ENCODE measurements at places on chromosomes 2 and 18. TPM values are rescaled to one million over a fixed set of nuclear protein-coding genes. Genes with fewer than 3 reads are reported as not detected.

- H3K27ac ChIP-seq: no peak overlapping the region
- no peaks in the 10 kb centered on the region for H3K27me3 ChIP-seq
- H3K4me3 ChIP-seq: no peak overlapping the region
- H3K4me1 ChIP-seq: no peaks in the 10 kb centered on the region
- DNase-seq: no peak
- H3K36me3 ChIP-seq: no peaks in the 10 kb centered on the region
Observed at GRCh38 chr2:166091439-166091838, 36.4 kb downstream of the SCN1A start.

DNA sequence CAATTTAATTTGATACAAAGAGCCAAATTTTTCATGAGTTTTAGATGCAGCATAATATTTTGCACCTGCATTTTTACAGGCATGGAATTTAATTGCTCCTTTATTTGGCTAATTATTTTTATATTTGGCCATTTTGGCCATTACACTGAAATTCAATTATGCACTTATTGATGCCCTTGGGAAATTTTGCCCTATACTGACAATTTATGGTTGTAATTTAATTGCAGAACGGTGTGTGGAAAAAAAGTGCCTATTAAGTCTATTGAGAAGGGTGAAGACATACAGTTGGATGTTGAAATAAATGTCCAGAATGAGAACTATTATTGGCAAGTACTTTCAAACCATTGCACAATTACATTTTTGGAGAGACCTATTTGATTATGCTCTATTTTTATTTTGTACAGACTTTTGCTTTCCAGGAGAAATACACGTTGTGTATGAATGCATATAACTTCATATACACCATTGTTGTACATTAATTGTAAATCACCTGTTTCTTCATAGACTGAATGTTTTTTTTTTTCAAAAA lies 1319.3 kb upstream of the CDH2 start:
- H3K27me3 ChIP-seq: no peaks in the 10 kb centered on the region
- DNase-seq: no peak
- no peak overlapping the region for H3K4me3 ChIP-seq
- no peaks in the 10 kb centered on the region for H3K4me1 ChIP-seq

CFC1 gene
- total RNA-seq: not detected

DNA sequence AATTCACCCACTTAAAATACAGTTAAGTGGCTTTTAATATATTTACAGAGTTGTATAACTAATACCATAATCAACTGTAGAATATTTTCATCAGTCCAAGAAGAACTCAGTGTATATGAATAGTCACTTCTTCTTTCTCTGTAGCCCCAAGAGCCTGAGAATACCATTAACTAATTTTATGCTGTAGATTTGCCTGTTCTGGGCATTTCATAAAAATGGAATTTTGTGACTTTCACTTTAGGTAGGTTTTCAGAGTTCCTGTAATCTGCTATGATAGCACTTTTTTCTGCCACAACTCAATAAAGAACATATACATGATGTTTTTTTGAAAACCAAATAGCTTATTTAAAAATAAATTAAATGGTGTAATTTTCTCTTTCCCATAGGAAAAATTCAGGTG lies 57.6 kb downstream of the CCDC102B start:
- H3K4me1 ChIP-seq: no peaks in the 10 kb centered on the region
- H3K4me3 ChIP-seq: no peak overlapping the region
- no peaks in the 10 kb centered on the region for H3K27me3 ChIP-seq
- no peak overlapping the region for H3K27ac ChIP-seq
- no peaks in the 10 kb centered on the region for H3K36me3 ChIP-seq

DNA sequence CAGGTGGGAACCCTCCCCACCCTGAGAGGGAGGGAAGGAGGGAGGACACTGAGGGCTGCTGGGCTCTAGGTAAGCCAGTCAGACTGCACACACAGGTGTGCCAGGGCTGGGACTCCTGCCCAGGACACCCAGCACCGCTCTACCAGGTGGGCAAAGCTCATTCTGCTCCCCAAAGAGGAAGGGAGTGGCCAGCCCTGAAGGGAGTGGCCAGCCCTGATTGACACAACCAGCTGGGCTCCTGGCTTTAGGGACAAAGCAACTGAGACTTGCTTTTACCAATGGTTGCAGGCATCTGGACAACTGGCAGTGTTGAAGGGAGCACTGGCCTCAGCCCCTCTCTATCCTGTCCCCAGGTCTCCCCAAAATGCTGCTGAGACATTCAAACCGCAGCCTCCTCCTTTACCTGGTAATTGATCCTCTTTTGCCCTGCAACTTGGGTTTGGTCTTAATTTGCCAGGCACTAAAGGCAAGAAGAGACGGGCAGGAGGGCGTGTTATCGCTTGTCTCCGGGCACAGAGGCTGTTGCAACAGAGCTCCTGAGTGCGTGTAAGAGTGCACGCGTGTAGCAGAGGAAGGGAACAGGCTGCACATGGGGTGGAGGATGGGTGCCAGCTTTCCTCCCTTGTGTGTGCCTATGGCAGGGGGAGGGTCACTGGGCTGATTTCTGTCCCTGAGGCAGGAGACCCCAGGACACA lies 14.5 kb upstream of the FOSL2 start:
- no peak overlapping the region for H3K27ac ChIP-seq
- no peak for DNase-seq
- H3K4me1 ChIP-seq: peaks cover 28% of the 10 kb centered on the region

DNA sequence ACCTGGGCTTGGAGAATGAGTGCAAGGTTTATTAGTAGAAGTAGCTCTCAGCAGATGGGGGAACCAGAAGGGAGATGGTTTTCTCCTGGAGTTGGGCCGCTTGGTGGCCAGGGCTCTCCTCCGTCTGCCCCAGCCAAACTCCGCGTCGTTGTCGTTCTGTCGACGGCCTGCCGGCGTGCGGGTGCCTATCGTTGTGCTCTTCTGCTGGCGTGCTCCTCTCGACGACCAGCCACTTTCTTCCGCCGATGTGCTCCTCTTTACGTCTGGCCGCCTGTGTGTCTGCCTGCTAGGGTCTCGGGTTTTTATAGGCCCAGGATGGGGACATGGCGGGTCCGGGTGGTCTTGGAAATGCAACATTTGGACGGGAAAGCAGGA lies 119.1 kb downstream of the BMPR2 start:
- no peaks in the 10 kb centered on the region for H3K27me3 ChIP-seq
- no peak overlapping the region for H3K4me3 ChIP-seq
- no peak for DNase-seq
- H3K27ac ChIP-seq: no peak overlapping the region
- no peaks in the 10 kb centered on the region for H3K36me3 ChIP-seq
- no peaks in the 10 kb centered on the region for H3K4me1 ChIP-seq

- no peaks in the 10 kb centered on the region for H3K27me3 ChIP-seq
- no peaks in the 10 kb centered on the region for H3K4me1 ChIP-seq
- no peak overlapping the region for H3K27ac ChIP-seq
- no peak for DNase-seq
- no peaks in the 10 kb centered on the region for H3K36me3 ChIP-seq
- no peak overlapping the region for H3K4me3 ChIP-seq
Observed at GRCh38 chr18:6055711-6056110, 160.4 kb upstream of the TMEM200C start.

GRCh38 chr2:238947920-238948710 lies 100.2 kb downstream of the TWIST2 start:
- no peak for DNase-seq
- H3K27me3 ChIP-seq: no peaks in the 10 kb centered on the region
- H3K4me3 ChIP-seq: no peak overlapping the region
- no peaks in the 10 kb centered on the region for H3K36me3 ChIP-seq
- H3K4me1 ChIP-seq: no peaks in the 10 kb centered on the region

- no peak overlapping the region for H3K27ac ChIP-seq
- H3K4me3 ChIP-seq: no peak overlapping the region
- no peaks in the 10 kb centered on the region for H3K36me3 ChIP-seq
- DNase-seq: no peak
Observed at GRCh38 chr2:26617588-26618083, 23.5 kb downstream of the CIB4 start.

DNA sequence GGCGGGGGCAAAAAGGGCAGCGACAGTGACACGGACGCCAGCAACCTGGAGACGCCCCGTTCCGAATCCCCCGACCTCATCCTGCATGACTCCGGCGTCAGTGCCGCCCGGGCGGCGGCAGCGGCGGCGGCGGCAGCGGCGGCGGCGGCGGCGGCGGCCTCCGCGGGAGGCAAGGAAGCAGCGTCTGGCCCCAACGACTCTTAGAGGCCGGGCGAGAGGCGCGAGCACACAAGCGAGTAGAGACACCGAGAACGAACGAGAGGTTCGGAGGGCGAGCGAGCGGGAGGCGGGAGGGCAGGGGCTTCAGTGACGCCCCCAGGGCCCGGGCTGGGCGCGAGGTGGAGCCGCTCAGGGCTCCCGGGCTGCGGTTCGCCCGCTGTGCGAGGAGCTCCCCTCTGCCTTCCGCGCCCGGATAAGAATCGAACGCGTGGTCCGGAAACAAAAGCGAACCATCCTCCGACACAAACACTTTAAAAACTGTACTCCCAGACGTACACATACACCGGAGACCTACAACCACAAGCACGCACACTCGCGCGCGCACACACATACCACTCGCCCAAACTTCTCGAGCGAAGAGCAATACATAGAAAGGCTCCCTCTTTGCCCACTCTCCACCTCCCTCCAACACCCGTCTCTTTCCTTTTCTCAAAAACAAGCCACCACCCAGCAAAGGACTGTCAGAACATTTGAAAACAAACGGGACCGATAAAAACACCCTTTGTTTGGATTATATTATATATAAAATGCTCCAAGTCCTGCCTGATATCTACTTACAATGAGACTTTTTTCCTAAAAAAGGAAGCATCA lies 2.8 kb downstream of the SP9 start:
- H3K27ac ChIP-seq: no peak overlapping the region
- H3K27me3 ChIP-seq: peaks cover 88% of the 10 kb centered on the region
- peak overlapping the region; percentile 35 for H3K4me3 ChIP-seq
- H3K4me1 ChIP-seq: peaks cover 65% of the 10 kb centered on the region

DNA sequence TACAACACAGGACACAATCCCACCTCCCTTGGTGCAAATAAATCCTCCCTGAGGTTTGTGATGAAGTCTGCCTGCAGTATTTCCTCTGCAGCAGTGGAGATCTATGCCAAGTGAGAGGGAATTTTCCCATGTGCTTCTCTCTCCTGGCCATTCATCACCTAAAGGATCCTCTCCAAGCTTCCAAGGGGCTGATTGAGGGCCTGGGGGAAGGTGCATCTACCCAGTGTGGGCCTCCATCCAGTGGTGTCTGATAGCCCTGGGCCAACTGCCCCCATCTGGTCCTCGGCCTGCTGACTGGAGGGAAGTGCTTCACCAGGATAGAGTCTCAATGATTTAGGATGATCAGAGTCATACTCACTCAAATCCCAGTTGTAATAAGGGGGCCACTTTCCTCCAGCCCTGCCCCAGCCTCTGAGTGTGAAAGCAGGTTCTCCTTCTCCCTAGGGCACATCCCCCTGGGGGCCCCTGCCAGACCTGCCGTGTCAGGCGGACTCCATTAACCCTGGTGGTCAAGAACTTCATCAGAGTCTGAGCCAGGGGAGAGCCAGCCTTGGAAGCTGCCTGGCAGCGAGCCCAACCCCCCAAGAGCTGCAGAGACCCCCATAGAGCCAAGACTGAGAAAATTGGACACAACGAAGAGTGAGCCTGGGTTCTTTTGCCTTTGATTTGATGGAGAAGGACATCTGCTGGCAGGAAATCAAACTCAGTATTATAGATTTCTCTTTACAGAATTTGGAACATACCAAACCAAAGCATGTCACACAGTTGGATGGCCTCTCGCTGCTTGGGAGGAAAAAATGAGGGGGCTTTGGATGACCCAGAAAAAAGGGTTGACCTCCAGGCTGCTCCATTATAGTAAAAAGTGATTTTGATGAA lies 509.6 kb downstream of the CMPK2 start:
- H3K27me3 ChIP-seq: no peaks in the 10 kb centered on the region
- no peak for DNase-seq
- H3K4me1 ChIP-seq: no peaks in the 10 kb centered on the region
- no peak overlapping the region for H3K4me3 ChIP-seq

GRCh38 chr2:45691171-45691999 lies 39.9 kb downstream of the PRKCE start:
- DNase-seq: no peak
- no peak overlapping the region for H3K27ac ChIP-seq
- no peak overlapping the region for H3K4me3 ChIP-seq
- no peaks in the 10 kb centered on the region for H3K27me3 ChIP-seq
- no peaks in the 10 kb centered on the region for H3K36me3 ChIP-seq
- no peaks in the 10 kb centered on the region for H3K4me1 ChIP-seq

- no peaks in the 10 kb centered on the region for H3K27me3 ChIP-seq
- H3K4me1 ChIP-seq: no peaks in the 10 kb centered on the region
- DNase-seq: no peak
- H3K4me3 ChIP-seq: no peak overlapping the region
Observed at GRCh38 chr2:194765723-194766122, 891.3 kb upstream of the SLC39A10 start.

DNA sequence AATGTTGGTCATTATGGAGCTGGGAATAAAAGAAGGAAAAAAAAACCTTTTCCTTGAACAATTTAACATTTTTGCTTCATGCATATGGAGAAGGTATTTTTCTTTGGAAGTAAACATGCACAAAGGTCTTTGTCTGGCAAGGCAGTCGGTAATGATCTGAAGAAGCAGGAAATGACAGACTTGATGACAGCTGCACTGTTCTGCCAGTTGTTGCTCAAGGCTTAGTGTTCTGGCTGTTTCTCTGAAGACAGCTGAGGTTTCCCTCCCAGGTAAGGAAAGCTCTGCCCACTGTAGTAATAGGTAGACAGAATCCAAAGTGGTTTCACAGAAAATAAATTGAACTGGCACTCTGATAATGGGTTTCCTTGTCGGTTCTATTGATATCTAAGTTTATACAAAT lies 308.4 kb upstream of the GCFC2 start:
- DNase-seq: no peak
- H3K27ac ChIP-seq: no peak overlapping the region
- no peaks in the 10 kb centered on the region for H3K36me3 ChIP-seq
- no peaks in the 10 kb centered on the region for H3K27me3 ChIP-seq
- H3K4me1 ChIP-seq: no peaks in the 10 kb centered on the region

HDLBP gene
- total RNA-seq: 307 TPM

REG3A gene
- not detected for total RNA-seq

GRCh38 chr18:70373042-70373519 lies 84.2 kb downstream of the SOCS6 start:
- no peak overlapping the region for H3K27ac ChIP-seq
- no peaks in the 10 kb centered on the region for H3K27me3 ChIP-seq
- DNase-seq: no peak
- no peaks in the 10 kb centered on the region for H3K4me1 ChIP-seq

DNA sequence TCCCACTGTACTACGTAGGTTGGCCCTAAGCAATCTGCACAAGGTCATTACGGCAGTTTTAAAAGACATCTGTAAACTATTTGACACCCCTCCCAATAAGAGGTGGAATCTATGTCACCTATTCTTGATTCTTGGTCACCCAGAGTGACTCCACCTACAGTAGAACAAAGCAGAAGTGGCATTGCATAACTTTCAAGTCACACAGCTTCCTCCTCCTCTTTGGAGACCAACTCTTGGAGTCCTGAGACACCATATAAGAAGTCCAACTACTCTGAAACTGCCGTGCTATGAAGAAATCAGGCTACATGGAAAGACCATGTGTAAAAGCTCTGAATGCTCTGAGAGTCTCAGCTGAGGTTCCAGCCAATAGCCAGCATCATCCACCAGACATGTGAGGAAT lies 253.5 kb upstream of the CDH20 start:
- no peaks in the 10 kb centered on the region for H3K27me3 ChIP-seq
- no peak for DNase-seq
- no peaks in the 10 kb centered on the region for H3K36me3 ChIP-seq
- H3K4me1 ChIP-seq: no peaks in the 10 kb centered on the region
- H3K4me3 ChIP-seq: no peak overlapping the region
- no peak overlapping the region for H3K27ac ChIP-seq

Data from CD8-positive, alpha-beta memory T cell (primary cell).